Mucosa of descending colon (tissue), 3 donors: ENCODE measurements at places on chromosomes 4 and X. TPM values are rescaled to one million over a fixed set of nuclear protein-coding genes. Genes with fewer than 3 reads are reported as not detected.

Gene ATP1B4
- total RNA-seq: not detected

Gene EDNRA
- total RNA-seq: 0.72 TPM

GRCh38 chr4:40563401-40563800 is 66.3 kb downstream of the RBM47 start:
- no peak for DNase-seq

GRCh38 chr4:93031431-93032098 is 727.8 kb downstream of the GRID2 start:
- DNase-seq: no peak

GRCh38 chrX:107429090-107429489 is 20.4 kb upstream of the FRMPD3 start:
- no peak for DNase-seq

DNA sequence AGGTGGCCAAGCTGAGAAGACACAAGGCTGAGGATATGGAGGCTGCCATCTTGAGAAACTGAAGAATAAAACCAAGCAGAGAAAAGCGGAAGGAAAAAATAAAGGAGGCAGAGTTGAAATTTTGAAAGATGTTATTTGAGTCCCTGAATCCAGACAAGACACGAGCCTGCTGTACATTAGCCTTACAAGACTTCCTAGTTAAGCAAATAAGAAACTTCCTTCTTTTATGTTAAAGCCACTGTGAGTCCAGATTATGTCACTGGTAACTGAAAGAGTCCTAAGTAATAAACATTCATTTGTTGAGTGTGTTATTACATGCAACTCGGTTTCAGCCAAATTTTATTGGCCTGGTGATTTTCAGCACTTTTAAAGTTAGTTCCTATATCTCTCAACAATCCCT is 30.4 kb downstream of the DRD5 start:
- no peak for DNase-seq
